Erythroblast (primary cell): ENCODE measurements at places on chromosomes 4 and X.
A peak's percentile ranks its signal among the peaks of the same experiment; 100 is the strongest.

- no peak for DNase-seq
Measured at GRCh38 chr4:79676705-79677104, 268.7 kb upstream of the GK2 start.

DNA sequence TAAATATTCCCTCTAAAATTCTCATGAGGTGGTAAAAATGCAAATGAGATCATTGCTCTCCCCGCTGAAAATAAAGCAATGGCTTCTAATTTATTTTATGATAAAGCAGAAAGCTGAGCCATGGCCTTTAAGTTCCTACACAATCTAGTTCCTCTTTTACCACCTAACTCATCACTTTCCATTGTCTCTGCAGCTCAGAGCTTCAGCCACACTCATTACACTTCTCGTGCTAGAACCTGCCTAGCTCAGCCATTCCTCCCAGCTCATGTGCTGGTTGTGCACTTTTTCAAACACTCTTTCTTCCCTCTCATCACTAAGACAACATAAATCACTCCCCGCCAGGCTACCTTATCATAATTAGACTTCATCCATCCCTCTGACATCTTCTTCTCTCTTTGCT, 1112.1 kb upstream of the PRKX start:
- DNase-seq, result no peak

- peak; percentile 97 for DNase-seq
Measured at GRCh38 chr4:103019308-103020124, at the start of gene SLC9B1. Gene SLC9B1 (minus strand): TSS chr4:103019705. CDS start chr4:102991711, 27,994 bp downstream.

DNA sequence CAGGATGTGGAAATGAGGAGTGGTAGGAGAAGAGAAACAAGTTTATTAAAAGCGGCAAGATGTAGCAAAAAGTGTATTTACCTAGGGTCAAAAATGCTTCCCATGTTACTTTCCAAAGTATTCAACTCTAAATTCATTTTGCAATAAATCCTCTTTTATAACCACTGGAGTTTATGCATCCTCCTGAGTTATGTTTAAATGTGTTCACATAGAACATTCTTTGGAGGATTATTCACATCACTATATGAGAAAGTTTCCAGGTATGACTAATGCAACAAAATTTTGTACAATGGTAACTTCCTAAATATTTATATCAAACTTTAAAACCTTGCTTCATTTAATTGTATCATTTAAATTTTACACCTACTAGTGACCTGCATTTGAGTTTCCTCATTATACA, 870.6 kb upstream of the SLIT2 start:
- DNase-seq, result no peak

DNA sequence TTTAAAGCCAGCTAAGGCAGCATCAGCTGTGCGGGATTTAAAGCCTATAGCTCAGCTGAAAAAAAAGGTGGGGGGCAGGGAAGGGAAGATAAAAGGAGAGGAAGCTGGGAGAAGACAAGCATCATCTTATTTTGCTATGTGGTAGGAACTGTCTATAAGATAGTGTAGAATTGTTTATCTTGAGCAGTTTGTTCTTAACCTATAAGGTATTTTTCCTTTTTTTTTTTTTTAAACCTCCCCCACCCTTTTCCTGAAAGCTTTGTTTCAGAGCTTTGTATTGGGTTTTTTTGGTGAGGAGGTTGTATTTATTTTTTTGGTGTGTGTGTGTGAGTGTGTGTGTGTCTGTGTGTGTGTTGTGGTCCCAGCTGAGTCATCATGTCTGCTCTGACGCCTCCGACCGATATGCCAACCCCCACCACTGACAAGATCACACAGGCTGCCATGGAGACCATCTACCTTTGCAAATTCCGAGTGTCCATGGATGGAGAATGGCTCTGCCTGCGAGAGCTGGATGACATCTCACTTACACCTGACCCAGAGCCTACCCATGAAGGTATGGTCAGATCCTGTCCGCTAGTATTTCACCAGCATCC, 531 bp downstream of the RUFY3 start:
- peak; percentile 23 for DNase-seq

DNA sequence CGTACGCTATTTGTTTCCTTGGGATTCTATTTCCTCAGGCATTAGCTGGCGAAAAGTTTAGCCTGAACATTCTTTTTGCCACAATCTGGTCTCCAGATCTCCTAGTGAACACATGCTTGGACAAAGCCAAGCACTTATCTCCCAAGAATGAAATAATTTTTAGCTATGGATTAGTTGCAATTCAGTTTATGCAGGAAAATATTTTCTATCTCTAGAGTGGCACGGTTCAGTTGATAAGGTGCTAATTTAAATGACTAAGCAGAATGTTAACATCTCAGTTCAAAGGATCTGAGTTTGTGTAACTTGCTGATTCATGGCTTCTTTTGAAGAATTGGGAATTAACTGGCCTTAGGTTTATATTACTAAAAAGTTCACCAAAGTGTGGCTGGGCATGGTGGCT, 58.1 kb upstream of the JADE1 start:
- DNase-seq, result peak; percentile 61

DNA sequence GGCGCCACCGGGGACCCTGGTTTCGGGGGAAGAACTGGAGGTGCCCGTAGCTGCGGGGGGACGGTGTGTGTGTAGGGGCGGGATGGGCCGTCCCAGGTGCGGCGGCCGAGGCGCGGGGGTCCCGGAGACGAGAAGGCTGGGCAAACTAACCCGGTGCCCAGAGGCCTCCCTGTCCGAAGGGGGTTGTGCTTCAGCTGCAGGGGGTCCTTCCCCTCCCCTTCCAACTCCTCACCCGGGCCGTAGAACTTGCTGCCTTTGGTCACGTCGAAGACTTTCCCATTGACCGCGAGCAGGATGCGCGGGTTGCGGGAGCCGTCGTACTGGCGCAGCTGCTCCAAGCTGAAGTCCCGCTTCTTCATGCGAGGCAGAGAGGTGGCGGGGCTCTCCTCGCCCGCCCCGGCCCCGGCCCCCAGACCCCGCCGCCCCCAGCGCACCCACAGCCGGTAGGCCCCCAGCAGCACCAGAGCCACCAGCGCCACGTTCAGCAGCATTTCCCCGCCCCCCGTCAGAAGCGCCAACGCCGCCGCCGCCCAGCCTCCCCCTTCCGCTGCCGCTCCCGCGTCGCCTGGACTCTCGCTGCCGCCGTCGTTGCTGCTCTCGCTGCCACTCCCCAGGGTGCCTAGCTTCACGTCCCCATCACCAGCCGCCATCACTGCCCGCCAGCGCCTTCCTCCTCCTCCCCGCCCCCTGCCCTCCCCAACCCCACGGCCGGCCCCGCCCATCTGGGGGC, at the start of gene PGRMC2:
Gene PGRMC2 (minus strand): TSS at position 673 of the 730 bp plus-strand sequence. CDS start 23 bp downstream, at position 650.
- DNase-seq, result no peak

DNA sequence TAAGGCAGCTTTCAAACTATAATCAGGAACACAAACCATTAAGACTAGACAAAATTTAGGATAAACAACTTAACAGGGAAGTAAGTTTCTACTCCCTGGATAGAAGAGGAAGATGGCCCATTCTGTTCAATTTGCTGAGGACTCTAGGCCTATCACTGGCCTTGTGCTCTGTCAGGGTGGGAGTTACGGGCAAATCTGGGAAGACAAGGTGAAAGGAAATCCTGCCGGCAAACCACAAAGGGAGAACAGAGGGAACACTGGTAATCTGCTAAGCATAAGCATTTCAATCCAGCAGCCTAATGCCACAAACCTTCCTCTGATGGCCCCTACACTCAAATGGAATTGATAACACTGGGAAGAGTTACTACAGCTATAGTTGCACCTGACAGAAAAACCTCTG, 8.3 kb downstream of the GPR82 start:
- no peak for DNase-seq

GRCh38 chr4:40134206-40134917, 62.5 kb upstream of the RHOH start:
- DNase-seq, result peak; percentile 10

DNA sequence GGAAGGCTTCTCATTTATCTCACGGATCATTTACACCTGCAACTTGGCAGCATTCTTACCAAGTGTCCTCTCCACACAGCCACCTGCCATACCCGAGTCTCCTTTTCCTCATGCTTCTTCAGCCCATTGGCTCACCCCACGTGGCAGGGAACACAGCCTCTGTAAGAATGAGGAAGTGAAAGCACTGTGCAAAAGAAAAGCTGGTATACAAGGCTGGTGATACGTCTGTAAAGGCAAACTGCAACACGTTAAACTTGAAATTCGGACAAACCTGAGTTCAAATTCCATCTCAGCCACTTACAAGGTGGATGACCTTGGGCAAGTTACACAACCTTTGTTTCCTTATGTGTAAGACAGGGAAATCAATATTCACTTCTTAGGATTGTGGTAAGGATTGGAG, 164.0 kb upstream of the RASGEF1B start:
- no peak for DNase-seq

DNA sequence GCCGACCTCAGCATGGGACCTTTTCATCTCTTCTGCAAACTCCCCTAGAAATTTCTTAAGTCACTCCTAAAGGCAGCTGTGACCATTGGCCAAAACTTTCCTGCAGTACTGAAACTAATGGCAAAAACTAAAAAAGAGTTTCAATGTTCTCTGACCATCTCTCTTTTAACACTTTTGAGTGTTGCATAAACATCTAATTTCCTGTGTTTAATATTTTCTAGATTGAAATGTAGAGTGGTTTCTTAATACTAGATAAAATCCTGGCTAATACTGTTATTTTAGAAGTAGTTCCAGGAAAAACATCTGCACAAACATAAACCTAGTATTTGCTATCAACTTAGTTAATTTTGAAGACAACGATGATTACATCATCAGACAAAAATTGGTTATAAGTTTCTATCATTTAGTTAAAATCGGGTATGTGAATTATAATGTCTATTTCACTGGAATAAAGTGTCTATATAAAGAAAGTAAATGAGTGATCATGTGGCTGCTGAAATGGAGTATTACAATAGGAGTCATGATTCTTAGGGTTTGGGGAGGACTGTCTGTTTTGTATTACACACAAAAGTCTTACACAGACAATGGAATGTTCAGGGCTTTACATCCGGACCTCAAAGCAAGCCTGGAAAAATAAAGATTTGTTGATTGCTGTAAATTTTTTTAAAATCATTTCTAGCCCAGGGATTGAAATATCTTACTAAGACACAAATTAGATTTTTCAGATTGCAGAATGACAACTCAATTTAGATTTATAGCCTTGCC, 1323.4 kb downstream of the C4orf33 start:
- DNase-seq, result no peak

DNA sequence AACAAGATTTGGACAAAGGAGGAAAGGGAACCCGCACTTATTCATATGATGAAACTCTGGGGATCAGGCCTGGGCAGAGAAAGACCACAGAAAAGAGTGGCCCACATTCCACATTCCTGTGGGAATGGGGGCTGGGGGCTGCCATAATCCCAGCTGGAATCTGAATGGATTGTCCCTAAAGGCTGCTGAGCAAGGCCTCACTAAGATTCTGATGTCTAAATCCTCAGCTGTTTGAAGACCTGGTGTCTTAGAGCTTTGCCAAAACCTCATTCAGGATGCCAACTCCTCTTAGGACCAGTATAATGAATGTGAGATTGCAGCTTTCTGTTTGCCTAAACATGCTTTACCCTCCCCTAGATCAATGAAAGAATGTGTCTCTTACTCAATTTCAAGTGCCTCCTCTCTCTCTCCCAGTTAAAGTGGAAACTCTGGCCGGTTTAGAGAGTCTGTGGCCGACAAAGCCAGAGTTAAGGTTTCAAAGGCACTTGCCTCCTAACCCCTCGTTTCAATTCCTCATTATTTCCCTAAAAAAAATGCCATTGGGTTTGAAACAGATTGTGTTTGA, 33.3 kb upstream of the GPC4 start:
- DNase-seq, result no peak

GRCh38 chr4:101366331-101366730, 19.0 kb upstream of the PPP3CA start:
- no peak for DNase-seq

- no peak for DNase-seq
Measured at GRCh38 chr4:125739760-125740159, 425.0 kb downstream of the FAT4 start.

DNA sequence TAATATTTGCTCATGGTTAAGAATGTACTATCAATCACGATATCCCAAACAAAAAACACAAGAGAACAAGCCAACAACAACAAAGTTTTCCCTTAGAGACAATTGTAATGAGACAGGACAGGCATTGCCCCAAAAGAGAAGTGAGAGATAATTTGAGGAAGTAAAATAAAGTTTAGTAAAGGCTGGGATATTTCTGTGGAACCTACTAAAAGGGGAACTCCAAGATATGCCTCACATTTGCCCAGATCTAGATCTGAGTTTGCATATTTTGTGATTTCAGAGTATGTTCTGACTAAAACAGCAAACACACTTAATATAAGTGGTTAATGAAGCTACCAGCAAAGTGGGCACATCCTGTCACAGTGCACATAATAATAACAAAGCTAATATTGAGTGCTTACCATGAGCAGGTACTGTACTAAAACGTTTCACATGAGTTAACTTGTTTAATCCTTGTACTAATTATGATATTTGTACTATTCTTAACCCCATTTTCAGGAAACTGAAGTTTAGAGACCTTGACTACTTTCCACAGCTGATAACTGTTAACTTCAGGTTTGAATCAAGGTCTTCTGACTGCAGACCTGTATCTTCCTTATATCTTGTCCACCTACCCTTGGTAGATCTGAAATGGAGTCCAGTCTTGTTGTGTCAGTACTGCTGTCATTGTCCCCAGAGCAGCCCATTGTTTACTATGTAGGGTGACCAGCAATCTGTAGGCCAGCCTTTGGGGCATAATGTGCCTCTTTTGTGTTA, 26.0 kb upstream of the BMP2K start:
- no peak for DNase-seq

DNA sequence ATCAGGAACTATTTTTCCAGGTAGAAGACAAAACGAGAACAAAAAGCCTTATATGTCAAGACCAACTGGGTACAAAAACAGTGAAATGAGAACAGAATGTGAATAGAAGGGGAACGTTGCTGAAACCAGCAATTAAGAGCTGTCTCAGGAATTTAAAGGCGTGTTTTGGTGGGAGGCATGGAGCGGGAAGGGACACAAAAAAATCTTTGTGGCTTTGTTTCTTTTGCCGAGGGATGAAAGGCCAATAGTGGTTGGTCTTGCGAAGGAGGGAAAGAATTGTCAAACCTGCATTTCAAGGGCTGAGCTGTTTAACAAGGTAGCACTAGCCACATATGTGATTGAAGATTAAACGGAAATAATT, 103.8 kb downstream of the USP46 start:
- DNase-seq, result no peak

- DNase-seq, result peak; percentile 86
Measured at GRCh38 chr4:185209031-185209851, at the start of gene SNX25. Gene SNX25 (plus strand): TSS chr4:185209598. CDS start chr4:185209827, 229 bp downstream.

GRCh38 chrX:25005382-25006185, 10.2 kb downstream of the ARX start:
- DNase-seq, result no peak

- DNase-seq, result no peak
Measured at GRCh38 chr4:151942971-151943370, 182.2 kb upstream of the GATB start.

GRCh38 chr4:47466056-47466785, 2.7 kb upstream of the COMMD8 start:
- DNase-seq, result no peak

- DNase-seq, result no peak
Measured at GRCh38 chr4:102089850-102090621, 255.2 kb downstream of the SLC39A8 start.

- no peak for DNase-seq
Measured at GRCh38 chr4:21013501-21013900, 313.2 kb downstream of the PACRGL start.

- no peak for DNase-seq
Measured at GRCh38 chr4:121842862-121843261, 19.2 kb upstream of the CCNA2 start.
